ENCODE measurements at places on chromosomes 5 and 9. TPM values are rescaled to one million over a fixed set of nuclear protein-coding genes. Genes with fewer than 3 reads are reported as not detected.

TMEM252 gene
- 8.1 TPM for polyA plus RNA-seq

IFNA2 gene
- not detected for polyA plus RNA-seq

DNA sequence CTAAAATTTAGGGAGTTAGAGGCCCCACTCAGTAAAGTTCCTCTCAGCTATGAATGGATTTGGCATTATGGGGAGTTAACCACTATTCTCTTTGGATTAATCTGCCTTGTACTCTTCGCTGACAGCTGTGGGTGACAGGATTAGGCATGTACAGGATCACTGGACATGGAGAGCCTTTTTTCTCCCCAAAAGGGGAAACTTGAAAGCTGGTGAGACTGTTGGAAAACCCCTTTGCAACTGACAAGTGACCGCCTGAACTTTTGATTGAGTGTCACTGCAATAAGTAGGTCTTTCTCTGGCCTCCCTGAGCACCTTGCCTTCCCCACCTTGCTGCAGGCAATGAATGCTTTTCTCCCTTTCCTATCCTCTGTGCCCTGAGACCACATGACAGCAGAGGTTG, 68.3 kb downstream of the ERP44 start:
- DNase-seq = no peak

ZFP37 gene
- 11.1 TPM for polyA plus RNA-seq

IRX1 gene
- polyA plus RNA-seq = 45.5 TPM

GRCh38 chr5:166671811-166672210, 1619.6 kb upstream of the WWC1 start:
- DNase-seq = no peak

TMEM141 gene
- polyA plus RNA-seq = 70.3 TPM

BTNL9 gene
- polyA plus RNA-seq = 14.9 TPM

IFNA13 gene
- polyA plus RNA-seq = not detected
